NCI-H524 (cell line): ENCODE measurements at places on chromosomes 11 and 22.

DNA sequence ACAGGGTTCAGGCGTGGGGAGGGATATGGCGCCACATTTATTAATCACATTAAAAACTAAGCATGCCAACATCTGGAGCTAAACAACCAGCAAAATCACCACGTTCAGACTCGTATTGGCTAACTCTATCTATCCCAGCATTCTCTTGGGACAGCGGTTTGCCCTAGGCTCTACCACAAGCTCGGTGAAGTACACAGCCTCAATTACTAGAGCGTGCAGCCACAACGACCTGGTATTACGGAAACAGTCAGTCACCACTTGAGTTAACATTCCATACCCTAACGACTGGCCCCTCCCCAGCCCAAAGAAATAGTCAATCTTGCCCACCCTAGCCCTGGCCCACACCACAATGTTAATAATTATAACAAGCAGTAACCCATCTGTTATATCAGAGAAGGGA, 32.1 kb downstream of the APOL5 start:
- DNase-seq, result no peak

GRCh38 chr11:128928400-128928799, 14.3 kb downstream of the TP53AIP1 start:
- DNase-seq, result no peak

- DNase-seq, result no peak
These were observed 1.4 kb downstream of the UCP2 start for GRCh38 chr11:73981051-73981805.

DNA sequence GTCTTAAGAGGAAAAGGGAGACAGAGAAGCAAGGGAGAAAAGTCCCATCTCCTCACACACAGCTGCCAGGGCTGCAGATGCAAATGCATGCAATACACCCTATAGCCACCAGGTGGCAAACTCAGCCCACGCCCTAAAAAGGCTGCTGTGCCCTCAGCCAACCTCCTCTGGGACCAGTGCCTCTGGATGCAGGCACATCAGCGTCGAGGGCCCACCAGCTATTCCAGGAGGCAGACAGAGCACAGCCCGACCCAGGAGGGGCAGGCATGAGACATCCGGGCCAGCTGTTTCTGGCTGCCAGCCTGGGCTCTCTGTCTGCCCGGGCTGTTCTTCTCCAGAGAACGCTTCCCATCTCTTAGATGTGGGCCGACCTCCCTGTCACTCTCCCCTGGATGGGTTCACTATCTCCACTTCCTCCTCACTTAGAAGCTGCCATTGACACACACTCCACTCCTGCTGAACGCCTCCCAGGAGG, 39.7 kb downstream of the TPBGL start:
- DNase-seq, result peak; percentile 72

DNA sequence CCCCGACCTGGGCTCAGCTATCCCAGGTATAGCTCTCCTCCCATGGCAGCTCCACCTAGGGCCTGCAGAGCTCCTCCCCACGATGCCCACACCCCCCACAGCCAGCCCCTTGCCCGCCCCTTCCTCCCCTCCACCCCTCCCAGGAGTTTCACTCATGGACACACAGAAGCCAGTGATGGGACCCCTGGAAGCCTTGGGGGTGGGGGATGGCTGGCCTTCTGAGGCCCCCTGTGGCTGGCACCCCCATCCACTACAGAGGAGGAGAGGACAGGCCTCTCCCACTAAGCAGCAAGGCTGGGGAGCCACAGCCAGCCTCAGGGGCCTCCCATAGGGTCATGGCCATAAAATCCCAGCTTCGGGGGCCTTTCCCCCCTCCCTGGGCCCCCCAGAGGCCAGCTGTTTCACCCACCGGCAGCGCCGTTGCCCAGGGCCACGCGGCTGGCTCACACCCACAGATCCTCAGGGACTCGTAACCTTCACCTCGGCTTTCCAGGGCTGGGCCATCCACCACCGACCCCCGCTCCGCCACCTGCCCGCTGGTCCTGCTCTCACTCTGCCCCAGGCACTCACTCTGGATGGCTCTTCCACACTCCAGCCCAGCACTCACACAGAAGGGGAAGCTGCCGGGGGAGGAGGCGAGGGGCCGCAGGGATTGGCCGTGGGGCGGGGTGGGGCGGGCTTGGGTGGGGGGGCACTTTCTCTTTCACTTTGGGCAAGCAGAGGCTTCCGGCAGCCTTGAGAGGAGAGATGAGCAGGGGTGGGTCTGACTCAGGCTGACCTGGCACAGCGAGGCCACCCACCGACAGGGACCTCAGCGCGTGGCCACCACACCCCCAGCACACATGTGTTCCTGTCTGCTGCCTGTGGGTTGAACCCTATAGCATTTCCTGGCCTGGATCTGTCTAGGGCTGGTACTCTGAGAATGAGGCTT, 2.2 kb downstream of the SLC25A22 start:
- DNase-seq, result peak; percentile 67

- DNase-seq, result peak; percentile 52
These were observed 114.5 kb downstream of the FEZ1 start for GRCh38 chr11:125381499-125382044.

DNA sequence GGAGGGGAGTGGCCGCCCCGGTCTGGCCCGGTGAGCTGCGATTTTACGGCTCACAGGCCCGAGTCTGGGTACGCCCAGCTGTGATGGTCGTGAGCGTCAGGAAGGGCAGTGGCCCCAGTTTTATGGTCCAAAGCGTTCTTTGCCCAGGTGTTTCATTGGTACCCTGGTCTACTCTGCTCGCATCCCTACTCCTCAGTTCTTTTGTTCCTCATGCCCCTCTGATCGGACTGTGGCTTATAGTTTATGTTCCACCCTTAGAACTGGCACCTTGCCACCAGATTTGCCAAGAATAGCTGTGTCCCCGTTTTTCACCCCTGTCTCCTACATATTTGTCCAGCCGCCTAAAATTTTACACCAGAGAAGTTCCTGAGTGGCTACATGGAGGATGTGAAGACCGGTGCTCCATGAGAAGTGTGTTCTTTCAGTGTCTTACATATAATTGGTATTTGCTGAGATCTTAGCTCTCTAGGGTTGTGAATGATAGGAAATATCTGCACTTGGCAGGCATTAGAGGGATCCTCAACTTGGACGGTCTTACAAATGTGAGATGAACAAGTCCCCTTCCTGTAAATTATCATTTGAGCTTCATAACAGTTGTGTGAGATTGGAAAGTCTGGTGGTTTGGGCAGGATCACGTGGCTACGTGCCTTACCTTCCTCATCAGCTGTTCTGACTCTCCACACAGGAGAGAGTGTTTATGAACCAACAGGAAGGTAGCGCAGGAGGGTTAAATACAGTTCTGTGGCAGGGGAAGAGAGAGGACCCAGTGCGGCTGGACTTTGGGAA, 1.1 kb downstream of the PANX1 start:
- no peak for DNase-seq

DNA sequence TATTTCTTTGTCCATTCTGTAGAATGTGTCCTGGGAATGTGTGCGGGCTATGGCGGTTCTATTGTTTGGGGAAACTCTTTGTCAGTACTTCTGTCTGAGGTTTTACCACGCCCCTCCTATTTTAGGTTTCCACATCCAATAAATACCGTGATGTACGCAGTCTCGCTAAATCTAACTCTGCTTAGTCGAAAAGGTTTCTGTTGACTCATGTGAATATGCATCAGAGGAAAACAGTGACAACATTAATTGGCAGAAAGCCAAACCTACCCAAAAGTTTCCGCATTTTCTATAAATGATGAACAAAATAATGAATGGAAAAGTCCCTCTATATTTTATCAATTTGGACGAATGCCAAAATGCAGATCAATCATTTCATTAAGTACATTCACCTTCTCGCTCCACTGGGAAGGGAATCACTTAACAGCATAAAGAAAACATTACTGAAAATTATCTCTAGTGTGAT, 143.4 kb downstream of the MAML2 start:
- DNase-seq, result no peak

DNA sequence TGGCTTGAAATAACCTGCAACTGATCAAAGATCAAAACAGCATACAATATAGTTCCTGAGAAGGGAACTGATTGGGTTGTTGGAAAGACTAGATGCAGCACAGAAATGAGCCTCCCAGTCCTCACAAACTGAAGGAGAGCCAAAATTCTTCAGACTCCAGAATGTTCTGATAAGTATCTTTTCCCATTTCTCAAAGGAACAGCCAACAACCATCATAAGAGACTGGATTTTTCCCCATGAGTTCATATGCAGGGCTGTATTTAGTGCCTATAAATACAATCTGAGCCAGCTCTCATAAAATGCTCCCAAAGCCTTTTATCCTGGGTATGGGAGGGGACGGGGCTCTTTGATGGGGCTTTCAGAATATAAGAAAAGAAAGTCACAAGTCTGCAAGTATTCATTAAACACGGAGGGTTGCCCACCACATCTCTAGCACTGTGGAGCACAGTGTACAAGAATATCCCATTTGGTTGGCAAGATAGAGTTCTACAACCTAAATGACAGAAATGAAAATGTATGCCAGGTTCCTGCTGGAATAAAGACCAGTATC, 50.7 kb upstream of the LYVE1 start:
- DNase-seq, result no peak

DNA sequence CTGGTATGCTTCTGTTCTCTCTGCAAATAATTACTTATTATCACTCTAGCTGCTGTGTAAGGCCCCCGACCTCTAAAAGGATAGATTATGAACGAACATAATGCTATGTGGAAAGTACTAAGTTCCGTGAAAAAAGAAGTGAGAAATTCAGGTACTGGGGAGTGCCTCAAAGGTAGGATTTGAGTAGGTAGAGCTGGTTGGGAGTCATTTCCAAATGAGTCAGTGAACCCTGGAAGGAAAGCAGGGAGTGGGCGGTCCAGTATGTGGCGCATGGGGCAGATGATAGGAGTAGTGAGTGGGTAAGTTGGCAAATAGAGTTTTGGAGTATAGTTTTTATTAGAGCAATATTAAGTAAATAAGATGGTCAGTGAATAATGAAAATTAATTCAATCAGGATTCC, 2.4 kb downstream of the ZC3H12C start:
- no peak for DNase-seq

- peak; percentile 34 for DNase-seq
These were observed 222.0 kb downstream of the DBX1 start for GRCh38 chr11:19938169-19938856.

GRCh38 chr11:61785837-61786402, 6.5 kb downstream of the TMEM258 start:
- no peak for DNase-seq

- no peak for DNase-seq
These were observed 15.7 kb upstream of the ANO5 start for GRCh38 chr11:22177186-22177585.

GRCh38 chr11:16421826-16422225, 65.5 kb upstream of the SOX6 start:
- no peak for DNase-seq

- DNase-seq, result no peak
These were observed 31.7 kb upstream of the NAV2 start for GRCh38 chr11:19680829-19681368.

- DNase-seq, result peak; percentile 6
These were observed 8.5 kb downstream of the ACAD8 start for GRCh38 chr11:134261626-134262488.

DNA sequence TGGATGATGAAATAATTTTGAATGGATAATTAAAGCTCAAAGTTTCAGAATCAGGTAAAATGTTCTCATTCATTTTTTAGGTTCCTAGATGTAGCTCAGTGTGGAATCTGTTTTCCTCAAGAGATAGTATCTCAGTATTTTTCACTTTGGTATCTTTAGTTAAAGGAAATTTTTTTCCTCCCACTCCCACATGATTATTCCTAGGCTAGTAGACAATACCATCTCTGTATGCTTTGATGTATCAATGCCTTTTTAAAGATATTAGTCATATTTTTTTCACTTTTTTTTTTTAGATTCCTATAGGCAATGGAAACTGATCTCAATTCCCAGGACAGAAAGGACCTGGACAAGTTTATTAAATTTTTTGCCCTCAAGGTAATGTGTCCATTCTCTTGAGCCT, 26.6 kb downstream of the ATG13 start:
- DNase-seq, result no peak
